ENCODE measurements at places on chromosomes 12 and 14.

DNA sequence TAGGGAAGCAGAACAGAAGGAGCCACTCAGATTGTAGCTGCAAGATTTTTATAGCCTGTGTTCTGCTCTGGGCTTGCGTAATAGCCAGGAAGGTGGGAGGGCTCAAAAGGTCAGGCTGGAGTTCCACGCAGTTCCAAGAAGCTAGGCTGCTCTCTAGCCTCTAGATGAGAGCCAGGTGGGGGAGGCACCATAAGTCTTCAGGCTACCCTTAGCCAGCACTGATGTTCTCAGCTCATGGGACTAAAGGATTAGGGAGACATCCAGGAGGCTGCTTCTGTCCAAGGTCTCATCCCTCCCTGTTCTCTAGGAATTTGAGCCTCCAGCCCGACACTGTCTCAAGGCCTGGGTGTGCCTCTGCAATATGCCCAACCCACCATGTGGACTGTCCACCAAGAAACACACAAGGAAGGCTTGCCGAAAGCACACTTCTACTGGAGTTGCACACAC is 1.7 kb downstream of the LMBR1L start:
- H3K27me3 ChIP-seq: no peaks in the 10 kb centered on the region
- peaks cover 40% of the 10 kb centered on the region for H3K4me1 ChIP-seq
- DNase-seq: no peak
- peaks cover 10% of the 10 kb centered on the region for H3K36me3 ChIP-seq
- peak overlapping the region; percentile 97 for H3K4me3 ChIP-seq

DNA sequence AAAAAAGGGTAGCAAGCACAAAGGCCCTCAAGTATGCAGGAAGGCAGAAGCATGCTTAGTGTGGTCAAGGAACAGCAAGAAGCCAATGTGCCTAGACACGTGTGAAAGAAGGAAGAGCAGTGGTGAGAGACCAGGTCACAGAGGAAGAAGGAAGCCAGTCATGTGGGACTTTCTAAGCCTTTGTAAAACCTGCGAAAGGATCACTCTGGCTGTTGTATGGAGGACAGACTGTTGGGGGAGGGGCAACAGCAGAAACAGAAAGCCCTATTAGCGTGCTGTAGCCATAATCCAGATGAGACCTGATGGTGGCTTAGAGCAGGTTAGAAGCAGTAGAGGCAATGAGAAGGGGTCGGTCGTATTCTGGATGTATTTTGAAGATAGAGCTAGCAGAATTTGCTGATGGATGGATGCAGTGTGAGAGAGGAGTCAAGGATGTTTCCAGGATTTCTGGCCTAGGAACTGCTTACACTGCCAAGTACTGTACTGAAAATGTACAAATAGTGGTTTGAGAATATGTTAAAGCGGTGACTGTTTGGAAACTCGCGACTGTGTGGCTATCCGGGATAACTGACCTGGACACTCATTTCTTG is 5.7 kb upstream of the MLF2 start:
- no peak overlapping the region for H3K4me3 ChIP-seq
- H3K4me1 ChIP-seq: peaks cover 19% of the 10 kb centered on the region
- H3K36me3 ChIP-seq: no peaks in the 10 kb centered on the region
- no peak overlapping the region for H3K27ac ChIP-seq
- no peak for DNase-seq

DNA sequence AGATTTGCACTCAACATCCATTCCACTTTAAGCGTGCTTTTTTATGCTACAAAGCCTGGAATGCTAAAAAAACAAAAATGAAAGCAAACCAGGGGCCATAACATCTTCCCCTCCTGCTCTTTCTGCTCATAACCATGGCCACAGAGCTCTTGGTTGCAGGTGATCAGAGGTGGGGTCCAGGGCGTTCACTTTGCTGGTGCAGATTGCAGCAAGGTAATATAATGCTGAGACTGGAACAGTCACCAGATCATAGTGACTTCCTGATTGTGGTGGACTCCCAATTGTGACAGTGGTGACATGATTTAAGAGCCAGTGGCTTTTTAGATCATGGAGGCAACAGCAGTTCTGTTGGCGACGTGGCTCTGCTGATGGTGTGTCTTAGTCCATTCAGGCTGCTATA is 115.0 kb upstream of the CPM start:
- H3K27ac ChIP-seq: no peak overlapping the region
- no peak for DNase-seq
- H3K4me3 ChIP-seq: no peak overlapping the region
- peaks cover 4% of the 10 kb centered on the region for H3K27me3 ChIP-seq
- H3K4me1 ChIP-seq: no peaks in the 10 kb centered on the region
- H3K36me3 ChIP-seq: no peaks in the 10 kb centered on the region

DNA sequence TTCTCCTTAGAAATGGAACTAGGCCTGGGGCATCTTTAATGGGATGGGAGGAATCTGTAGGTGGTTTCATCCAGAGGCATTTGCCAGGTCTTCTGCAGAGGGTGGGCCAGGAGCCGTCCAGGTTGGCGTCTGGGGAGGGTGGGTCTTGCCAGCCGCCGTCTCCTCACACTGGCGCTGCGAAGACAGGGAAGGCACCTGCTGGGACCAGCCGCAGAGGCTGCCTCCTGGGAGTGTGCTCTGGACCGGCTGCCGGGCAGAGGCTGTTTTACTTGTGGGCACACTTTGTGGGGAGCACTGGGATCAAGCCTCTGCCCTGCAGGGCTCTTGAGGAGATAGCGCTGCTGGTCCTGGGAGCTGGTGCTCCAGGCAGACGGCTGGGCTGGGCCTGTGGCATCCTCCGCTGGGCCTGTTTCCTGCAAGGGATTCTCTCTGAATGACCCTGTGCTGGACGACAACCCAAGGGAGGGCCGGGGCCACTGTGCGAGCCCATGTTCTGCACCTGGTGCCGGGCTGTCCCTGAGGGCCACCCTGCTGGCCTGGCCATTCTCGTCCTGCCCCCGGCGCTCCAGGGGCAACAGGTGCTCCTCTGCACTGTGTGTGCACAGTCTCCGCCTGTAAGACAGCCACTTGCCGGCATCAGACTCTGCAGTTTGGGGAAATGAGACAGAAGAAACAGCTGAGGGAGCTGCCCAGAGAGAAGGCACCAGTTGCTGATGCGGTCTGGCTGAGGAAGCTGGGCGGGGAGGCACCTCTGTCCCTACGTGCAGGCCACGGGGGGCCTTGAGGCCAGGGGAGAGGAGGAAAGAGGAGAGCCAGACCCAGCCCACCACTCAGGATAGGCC is 10.0 kb upstream of the TEX22 start:
- no peaks in the 10 kb centered on the region for H3K27me3 ChIP-seq
- DNase-seq: no peak
- H3K36me3 ChIP-seq: no peaks in the 10 kb centered on the region
- peaks cover 10% of the 10 kb centered on the region for H3K4me1 ChIP-seq
- no peak overlapping the region for H3K4me3 ChIP-seq

GRCh38 chr12:49198431-49199155 is 9.7 kb upstream of the TUBA1A start:
- no peak overlapping the region for H3K27ac ChIP-seq
- H3K27me3 ChIP-seq: peaks cover 17% of the 10 kb centered on the region
- H3K4me3 ChIP-seq: no peak overlapping the region
- peaks cover 14% of the 10 kb centered on the region for H3K4me1 ChIP-seq

DNA sequence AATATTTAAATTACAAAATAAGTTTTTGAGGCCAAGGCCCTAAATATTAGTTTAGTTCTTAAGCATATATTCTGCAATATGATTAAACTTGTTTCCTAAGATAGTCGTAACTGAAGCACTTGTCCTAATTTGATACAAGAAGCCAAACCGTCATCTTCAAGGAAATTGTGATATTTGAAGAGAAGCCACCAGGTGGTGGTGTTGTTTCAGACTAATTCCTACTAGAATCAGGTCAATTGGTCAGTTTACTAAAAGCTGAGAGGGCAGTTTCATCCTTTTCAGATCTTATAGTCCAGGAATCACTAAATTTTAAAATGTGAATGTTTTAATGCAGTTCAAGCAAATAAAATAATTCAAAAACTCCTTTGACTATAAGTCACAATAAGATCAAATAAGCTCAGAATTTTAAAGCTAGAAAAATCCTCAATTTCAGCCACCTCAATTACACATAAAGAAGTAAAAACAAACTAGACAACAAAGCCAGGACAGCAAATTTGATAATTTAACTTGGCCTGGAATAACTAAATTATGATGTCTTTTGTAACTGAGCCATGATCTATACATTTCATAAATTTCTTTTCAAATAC is 7.1 kb upstream of the ARL1 start:
- peak; percentile 49 for DNase-seq
- no peaks in the 10 kb centered on the region for H3K4me1 ChIP-seq
- no peaks in the 10 kb centered on the region for H3K36me3 ChIP-seq
- peaks cover 21% of the 10 kb centered on the region for H3K27me3 ChIP-seq

DNA sequence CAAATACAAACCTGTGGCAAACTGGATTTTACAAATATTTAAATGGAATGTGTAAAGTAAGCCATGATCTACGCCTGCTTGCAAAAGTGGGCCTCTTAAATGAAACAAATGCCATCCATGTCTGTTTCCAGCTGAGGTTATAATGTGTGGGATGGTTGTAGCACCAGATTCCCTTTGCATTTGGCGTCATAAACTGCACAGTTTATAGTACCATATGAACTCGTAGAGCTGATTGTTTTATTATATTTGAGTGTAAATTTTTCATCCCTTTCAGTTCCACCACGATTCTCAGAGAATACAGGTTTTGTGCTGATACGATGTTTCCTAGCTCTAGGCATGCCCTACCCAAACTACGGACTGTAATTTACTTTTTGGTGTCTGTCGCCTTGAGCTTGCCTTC is 374.9 kb downstream of the EGLN3 start:
- no peak for DNase-seq
- H3K27me3 ChIP-seq: no peaks in the 10 kb centered on the region
- H3K4me1 ChIP-seq: no peaks in the 10 kb centered on the region

GRCh38 chr14:73014105-73014504 is 12.8 kb downstream of the ZFYVE1 start:
- peaks cover 42% of the 10 kb centered on the region for H3K36me3 ChIP-seq
- H3K4me3 ChIP-seq: no peak overlapping the region
- DNase-seq: no peak

DNA sequence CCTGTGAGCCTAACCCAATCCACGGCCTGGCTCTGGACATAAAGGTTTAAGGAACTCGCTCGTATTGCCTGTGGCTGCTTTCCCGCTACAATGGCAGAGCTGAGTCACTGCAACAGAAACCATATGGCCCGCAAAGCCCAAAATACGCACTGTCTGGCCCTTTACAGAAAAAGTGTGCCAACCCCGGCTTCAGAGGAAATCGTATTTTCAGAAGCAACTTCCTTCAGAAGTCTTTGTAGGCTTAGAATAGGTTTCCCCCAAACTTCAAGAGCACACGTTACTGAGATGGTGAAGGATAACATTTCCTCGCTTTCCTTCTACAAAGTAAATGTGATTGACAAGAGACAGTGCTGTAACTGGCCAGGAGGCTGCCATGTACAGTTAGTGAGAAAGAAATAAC is 34.8 kb upstream of the TESC start:
- H3K36me3 ChIP-seq: no peaks in the 10 kb centered on the region
- DNase-seq: peak; percentile 80
- peak overlapping the region; percentile 44 for H3K4me3 ChIP-seq
- peak overlapping the region; percentile 87 for H3K27ac ChIP-seq

DNA sequence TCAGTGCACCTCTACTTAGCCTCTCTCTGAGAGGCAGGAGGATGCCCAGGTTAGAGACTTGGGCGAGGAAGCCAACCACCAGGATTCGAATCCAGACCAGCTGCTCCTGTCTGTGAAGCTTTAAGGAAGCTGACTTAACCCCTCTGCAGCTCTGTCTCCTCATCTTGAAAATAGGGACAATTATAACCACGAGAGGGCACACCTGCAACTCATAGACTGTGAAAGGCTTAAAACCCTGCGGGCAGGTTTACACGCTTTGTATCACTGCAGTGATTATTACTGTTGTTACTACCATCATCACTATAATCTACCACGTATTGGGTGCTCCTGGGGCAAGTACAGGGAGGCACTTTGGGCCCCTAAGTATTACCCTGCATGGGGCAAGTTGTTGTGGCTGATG is 379.8 kb downstream of the VRK1 start:
- H3K4me1 ChIP-seq: peaks cover 33% of the 10 kb centered on the region
- peak; percentile 50 for DNase-seq
- no peak overlapping the region for H3K4me3 ChIP-seq
- peaks cover 4% of the 10 kb centered on the region for H3K27me3 ChIP-seq
- H3K27ac ChIP-seq: no peak overlapping the region
- H3K36me3 ChIP-seq: peaks cover 2% of the 10 kb centered on the region

- peak overlapping the region; percentile 61 for H3K4me3 ChIP-seq
- peaks cover 68% of the 10 kb centered on the region for H3K4me1 ChIP-seq
- peaks cover 37% of the 10 kb centered on the region for H3K36me3 ChIP-seq
- peak overlapping the region; percentile 89 for H3K27ac ChIP-seq
- H3K27me3 ChIP-seq: no peaks in the 10 kb centered on the region
- peak; percentile 88 for DNase-seq
Observed at GRCh38 chr12:54413284-54414190, 5.5 kb downstream of the ITGA5 start.

All from activated CD8-positive, alpha-beta T cell treated with anti-CD3 and anti-CD28 coated beads, Interleukin-2, amount 10 ng/mL, durations not matched to agents 7 days and 5 days (primary cell).